ENCODE measurements at places on chromosomes 3 and 15. TPM values are rescaled to one million over a fixed set of nuclear protein-coding genes. Genes with fewer than 3 reads are reported as not detected.

The CADPS gene
- polyA plus RNA-seq: 5.1 TPM

The CLDN16 gene
- polyA plus RNA-seq: 0.07 TPM

The SPTBN5 gene
- polyA plus RNA-seq: 6.0 TPM

The BCL2A1 gene
- polyA plus RNA-seq: not detected

The WWTR1 gene
- not detected for polyA plus RNA-seq

The HGD gene
- polyA plus RNA-seq: 0.66 TPM

The CX3CR1 gene
- 4.0 TPM for polyA plus RNA-seq

The ERICH6 gene
- polyA plus RNA-seq: not detected

The MAP2K5 gene
- 18.6 TPM for polyA plus RNA-seq

The KCNAB1 gene
- not detected for polyA plus RNA-seq

The SI gene
- 52.4 TPM for polyA plus RNA-seq

The EOMES gene
- polyA plus RNA-seq: 0.56 TPM

DNA sequence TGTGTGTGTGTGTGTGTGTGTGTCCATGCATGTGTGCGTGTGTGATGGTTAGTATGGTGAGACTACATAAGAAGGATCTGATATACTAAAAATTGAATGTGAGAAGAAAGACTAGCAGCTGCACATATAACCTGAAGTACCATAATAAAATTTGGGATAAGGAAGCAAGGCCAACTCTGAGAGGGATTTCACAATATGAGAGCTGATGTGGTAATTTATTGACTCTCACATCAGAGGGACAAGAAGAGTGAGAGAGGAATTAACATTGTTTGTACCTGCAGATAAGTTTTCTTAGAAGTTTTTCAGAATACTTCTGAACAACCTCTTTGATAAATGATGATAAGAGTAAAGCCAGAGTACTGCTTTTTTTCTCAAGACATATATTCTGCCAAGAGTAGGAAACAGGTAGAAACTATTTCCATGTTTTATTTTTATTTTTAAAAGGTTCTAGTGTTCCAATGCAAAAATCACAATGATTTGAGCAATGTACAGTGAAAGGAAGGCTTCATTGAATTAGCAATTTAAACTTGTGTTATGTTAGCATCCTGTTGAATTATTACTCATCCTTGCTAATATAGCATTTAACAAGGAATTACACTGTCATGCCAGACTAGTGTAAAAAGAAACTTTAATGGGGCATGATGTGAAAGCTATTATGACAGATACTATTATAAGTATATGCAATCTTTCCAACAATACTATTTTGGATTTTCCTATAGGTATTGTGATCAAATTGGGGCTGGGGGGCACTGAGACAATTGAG, 415.5 kb upstream of the ARPP21 start:
- DNase-seq: no peak

DNA sequence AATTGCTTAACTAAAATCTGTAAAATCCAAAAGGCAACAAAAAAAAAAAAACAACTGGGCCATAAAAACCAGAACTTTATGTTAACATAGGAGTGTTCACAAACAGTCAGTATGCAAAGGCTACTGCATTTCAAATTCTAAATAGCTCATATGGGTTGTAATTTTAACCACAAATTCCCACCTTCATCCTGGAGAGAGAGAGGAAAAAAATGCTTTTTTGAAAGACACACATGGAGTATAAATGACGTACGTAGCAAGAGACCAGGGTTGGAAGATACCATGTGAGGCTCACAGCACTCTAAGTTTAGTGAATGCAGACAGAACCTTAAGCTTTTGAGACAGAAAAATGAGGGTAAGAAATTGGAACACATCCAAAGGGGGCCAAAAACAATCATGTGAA, 115.9 kb downstream of the FMN1 start:
- no peak for DNase-seq

DNA sequence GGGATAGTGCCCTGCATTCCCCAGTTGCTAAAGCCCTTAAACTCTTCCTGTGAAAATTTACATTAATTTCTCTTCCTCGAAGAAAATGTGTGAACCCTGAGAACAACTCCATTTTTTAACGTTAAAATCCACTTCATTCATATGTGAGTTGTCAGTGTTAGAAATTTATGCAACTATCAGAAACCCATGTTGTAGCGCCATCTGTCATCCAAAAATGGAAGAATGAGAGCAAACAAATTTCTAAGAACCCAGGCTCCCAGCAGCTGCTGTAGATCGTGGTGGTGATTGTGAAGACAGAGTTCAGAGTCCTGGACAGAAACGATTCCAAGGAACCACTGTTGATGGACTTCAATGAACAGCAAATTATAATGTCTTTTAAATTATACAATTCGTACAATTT, 179.7 kb upstream of the NDN start:
- DNase-seq: no peak

GRCh38 chr15:69117431-69117871, 43.0 kb upstream of the GLCE start:
- no peak for DNase-seq

DNA sequence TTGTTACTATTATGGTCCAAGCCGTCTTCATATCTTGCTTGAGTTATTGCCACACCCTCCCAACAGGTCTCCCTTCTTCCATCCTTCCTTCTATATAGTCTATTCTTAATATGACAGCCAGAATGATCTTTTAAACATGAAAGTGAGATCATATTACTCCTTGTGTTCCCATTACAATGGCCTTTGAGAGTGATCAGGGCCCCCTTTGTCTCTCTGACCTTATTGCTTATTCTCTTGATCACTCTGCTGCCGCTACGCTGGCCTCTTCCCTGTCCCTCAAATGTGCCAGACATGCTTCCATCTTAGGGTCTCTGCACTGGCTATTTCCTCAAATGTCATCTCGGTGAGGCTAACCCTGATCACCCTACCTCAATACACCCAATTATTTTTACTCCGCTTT, 38.1 kb downstream of the UBE2E2 start:
- no peak for DNase-seq

- DNase-seq: no peak
Measured at GRCh38 chr15:57861815-57862586, 155.5 kb downstream of the POLR2M start.

- DNase-seq: no peak
Measured at GRCh38 chr3:24487325-24488262, 7.1 kb downstream of the THRB start.

DNA sequence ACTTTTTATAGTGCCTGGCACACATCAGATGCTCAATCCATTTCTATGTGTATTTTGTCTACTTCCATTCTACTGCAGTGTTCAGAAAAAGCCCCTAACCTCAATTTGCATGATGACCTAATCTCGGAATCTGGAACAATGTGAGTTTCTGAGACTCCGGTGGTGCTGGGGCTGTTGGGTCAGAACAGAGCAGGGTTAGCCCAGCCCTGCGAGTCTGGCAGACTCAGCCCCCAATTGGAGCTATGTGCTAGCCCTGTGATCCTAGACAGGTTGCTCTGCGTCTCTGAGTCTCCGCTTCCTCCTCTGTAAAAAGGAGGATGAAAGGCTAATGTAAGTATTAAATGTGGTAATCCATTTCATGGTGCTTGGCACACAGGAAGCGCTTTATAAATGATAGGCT, 95.0 kb upstream of the ICE2 start:
- DNase-seq: no peak

- peak; percentile 35 for DNase-seq
Measured at GRCh38 chr15:65869954-65870871, 922 bp downstream of the RAB11A start.

GRCh38 chr3:136291302-136291701, 41.2 kb downstream of the PCCB start:
- DNase-seq: no peak

DNA sequence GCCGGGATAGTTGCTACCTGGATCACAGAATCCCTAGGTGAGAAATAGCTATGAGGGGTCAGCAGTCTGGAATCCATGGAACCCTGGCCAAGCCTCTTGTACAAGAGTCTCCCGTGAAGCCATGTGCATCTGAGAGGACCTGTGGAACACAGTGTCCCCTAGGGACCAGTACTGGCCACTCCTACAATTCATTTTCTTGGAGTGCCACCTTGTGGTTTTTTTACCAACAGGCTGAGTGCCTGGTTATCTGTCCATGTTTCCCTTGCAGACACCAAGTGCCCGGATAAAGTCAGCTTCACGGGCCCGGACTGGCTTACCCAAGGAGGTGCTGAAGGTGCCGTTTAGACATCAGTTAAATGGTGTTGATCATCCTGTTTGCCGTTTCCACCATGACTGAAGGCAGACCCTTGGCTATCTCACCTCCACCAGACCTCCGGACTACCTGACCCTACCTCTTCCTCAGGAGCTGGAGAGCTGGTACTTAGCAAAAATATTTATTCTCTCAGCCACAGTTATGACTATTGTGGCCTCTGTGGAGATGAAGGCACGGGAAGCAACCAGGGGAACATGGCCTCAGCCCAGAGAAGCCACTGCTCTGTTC, 93.9 kb downstream of the RBPMS2 start:
- DNase-seq: no peak

GRCh38 chr15:71962537-71962936, 152.2 kb downstream of the NR2E3 start:
- DNase-seq: no peak

- DNase-seq: no peak
Measured at GRCh38 chr3:61855211-61855610, 293.8 kb downstream of the PTPRG start.

GRCh38 chr15:67048281-67049279, 16.8 kb upstream of the SMAD3 start:
- no peak for DNase-seq

DNA sequence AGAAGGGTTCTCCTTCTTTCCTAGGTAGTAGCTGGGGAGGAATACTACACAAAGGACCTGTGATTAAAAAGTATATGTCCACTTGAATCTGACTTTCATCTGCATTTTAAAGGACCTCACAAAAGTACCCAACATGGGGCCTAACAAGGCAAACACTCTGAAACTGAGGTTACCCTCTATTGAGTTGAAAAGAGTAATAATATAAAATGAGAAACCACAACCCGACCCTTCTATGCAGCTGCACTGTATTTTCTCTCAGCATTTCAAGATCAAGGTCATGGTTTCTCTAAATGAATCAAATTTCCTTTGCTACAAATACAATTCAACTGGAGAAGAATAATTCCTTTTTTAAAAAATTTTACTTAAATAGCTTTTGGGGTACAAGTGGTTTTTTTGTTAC, 106.3 kb downstream of the DMXL2 start:
- DNase-seq: no peak

DNA sequence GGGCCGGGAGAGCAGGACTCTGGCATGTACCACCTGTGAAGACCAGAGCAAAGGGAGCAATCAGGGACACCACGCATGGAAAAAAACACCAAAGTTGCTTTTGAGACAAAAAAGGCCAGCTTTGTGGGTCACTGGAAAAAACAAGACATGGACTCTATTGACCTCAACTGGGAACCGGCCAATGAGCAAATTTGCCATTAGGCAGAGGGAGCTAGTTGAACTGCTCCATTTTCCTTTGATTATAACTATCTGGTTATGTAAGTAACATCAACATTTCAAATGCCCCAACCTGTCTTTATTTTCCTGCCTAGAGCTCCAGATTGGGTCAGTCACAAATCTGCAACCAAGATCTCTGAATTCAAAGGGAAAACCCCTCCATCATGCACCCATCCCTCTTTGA, 86.0 kb downstream of the ZNF385D start:
- no peak for DNase-seq

GRCh38 chr15:64134345-64134829, 17.1 kb upstream of the SNX22 start:
- no peak for DNase-seq

GRCh38 chr3:166685246-166685645, 694.9 kb downstream of the ZBBX start:
- DNase-seq: no peak

- DNase-seq: no peak
Measured at GRCh38 chr3:41701191-41701698, 260.7 kb downstream of the ULK4 start.

GRCh38 chr3:65006300-65006739, 318.5 kb upstream of the ADAMTS9 start:
- no peak for DNase-seq

DNA sequence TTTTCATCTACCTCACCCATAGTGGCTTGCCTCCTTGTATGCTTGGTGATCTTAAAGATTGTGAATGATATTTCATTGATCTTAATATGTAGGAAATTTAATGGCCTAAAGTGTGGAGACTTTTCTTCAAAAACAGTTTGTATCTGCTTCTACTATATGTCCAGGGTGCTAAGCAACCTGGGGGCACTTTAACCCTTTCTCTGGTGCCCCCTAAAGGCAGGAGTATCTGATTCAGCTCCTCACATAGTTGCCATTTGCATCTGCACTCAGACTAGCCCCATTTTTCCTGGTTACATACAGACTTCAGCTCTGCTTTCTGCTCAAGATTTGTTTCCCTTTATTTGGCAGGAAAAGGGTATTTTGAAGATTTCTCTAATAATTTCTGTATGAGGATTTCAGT, 5.2 kb upstream of the PFN2 start:
- DNase-seq: no peak

- DNase-seq: no peak
Measured at GRCh38 chr3:133701435-133702358, 40.0 kb upstream of the TOPBP1 start.

DNA sequence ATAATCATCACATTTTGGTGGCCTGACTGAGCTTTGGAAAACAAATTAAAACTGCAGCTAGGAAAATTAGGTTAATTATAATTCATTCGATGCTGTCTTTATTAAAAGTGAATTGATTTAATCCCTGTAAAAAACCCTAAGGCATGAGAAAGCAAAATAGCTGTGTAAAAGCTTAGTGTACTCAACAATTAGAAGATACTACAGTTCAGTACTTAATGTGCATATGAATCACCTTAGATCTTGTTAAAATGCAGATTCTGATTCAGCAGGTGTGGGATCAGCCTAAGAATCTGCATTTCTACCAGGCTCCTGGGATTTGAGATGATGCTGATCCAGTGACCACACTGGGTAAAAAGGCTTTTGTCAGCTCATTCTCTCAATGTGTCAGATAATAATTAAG, 559.9 kb upstream of the GOLIM4 start:
- no peak for DNase-seq

DNA sequence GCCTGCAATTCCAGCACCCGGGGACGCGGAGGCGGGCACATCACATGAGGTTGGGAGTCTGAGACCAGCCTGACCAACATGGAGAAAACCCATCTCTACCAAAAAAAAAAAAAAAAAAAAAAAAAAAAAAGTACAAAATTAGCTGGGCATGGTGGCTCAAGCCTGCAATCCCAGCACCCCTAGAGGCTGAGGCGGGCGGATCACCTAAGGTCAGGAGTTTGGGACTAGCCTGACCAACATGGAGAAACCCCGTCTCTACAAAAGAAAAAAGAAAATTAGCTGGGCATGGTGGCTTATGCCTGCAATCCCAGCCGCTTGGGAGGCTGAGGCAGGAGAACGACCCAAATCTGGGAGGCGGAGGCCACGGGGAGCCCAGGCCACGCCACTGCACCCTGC, 7.5 kb upstream of the FAN1 start:
- DNase-seq: no peak

GRCh38 chr15:62895905-62896316, 146.6 kb upstream of the TPM1 start:
- no peak for DNase-seq

- DNase-seq: no peak
Measured at GRCh38 chr3:38083871-38084333, 44.9 kb downstream of the DLEC1 start.
